Central memory CD4-positive, alpha-beta T cell (primary cell): ENCODE measurements at places on chromosomes 6 and 20.

DNA sequence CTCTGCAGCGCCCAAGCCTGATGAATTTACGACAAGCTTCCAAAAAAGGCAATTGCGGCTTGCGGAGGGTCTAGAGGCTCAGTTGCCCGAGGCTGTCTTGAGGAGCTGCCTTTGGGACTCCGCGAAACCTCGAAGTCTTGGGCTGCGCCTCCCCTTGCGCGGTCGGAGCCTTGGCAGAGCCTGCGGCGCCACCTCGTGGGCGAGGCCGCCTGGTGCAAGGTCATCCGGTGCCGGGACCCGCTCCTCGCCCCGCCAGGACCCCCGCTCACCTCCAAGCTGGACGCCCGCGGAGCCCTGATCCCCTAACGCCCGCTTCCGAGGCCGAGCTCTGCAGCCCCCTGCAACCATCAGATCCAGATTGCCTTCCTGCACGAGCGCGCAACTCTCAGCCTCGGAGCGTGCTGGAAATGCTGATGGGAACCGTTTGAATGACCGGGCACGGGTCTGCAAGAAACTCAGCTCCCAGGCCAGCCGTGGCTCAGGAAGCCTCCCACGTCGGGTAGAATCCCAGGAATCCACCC, 14.9 kb upstream of the FAM210B start:
- no peak for DNase-seq

GRCh38 chr6:90403489-90404381, 107.1 kb upstream of the BACH2 start:
- no peak for DNase-seq

GRCh38 chr20:23265226-23265625, 85.4 kb upstream of the NXT1 start:
- no peak for DNase-seq

DNA sequence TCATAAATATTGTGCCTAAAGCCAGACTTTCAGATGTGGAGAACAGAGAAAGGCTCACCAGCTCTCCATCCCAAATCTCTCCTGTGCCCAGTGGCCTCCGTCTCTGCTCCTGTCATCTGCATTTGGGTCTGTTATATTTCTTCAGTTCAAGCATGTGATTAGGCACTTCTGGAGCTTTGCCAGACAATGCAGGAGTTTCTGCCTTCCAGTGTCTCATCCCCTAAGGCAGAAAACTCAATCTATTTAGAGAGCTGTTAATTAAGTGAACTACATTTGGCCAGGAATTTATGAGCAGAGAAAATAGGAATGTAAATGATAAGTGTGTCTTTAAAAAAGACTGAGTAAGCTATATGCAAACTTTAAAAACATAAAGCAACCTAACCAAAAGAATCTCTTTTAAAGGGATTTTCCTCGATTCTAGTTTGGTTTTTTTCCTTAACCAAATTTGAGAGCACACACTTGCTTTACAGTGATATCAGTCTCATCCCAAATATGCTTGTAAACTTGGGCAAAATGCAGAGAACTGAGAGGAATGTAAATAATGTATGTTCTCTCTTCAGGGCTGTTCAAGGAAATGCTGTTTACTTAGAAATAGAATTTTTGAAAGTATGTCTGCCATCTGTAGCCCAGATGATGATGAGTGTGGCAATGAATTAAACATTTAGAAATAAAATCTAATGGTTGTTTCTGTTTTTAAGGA, 113.9 kb downstream of the ELOVL4 start:
- no peak for DNase-seq

DNA sequence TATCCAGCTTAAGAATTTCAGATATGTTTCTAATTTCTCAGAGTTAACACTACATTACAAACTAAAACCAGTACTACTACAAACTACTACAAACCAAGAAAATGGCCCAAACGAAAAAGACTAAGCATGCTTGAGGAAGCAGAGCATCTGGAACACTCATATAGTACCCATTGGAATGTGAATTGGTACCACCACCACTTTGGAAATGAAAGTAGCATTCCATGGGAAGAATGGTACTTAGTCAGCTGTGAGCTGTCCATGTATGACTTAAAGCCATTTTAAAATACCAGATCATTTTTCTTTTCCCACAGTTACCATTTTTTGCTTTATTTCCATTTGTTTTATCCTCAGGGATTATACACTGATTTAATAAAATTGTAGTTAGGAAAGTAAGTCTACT, 30.5 kb downstream of the FBXO9 start:
- no peak for DNase-seq

DNA sequence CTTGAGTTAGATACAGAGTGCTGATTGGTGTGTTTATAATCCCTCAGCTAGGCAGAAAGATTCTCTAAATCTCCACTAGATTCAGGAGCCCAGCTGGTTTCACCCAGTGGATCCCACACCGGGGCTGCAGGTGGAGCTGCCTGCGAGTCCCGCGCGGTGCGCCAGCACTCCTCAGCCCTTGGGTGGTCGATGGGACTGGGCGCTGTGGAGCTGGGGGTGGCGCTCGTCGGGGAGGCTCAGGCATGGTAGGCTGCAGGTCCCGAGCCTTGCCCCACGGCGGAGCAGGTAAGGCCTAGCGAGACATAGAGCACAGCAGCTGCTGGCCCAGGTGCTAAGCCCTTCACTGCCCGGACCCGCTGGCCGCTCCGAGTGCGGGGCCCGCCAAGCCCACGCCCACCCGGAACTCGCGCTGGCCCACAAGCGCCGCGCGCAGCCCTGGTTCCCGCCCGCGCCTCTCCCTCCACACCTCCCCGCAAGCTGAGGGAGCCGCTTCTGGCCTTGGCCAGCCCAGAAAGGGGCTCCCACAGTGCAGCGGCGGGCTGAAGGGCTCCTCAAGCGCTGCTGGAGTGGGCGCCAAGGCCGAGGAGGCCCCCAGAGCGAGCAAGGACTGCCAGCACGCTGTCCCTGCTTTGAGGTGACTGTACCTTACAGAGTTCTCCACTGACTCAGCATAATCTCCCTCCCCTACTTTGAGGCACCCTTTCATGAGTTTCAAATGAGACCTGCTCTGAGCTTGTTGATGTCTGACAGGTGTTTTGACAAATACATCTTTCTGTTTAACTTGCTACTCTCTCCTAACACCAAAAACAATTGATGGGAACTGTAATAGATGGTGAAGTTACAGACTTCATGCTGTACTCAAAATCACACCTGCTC, 3.9 kb upstream of the SSR1 start:
- no peak for DNase-seq

DNA sequence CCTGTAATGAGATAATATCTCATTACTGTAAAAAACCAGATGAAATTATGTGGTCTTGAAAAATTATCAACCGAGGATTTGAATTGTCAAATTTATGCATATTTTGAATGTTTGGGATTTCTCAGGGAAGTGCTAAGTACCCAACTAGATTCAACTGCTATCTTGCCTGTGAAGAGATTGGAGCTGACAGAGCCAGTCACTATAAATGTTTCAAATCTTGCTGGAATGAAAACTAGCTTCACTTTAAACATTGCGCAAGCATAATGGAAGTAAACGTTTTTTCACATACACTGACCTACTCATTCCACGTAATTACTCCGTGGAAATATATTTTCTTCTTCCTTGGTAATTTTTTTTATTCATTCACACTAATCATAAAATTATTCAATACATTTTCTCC, 46.7 kb downstream of the TMEM170B start:
- no peak for DNase-seq

- DNase-seq = no peak
Observed at GRCh38 chr6:136173519-136174507, 76.3 kb downstream of the MTFR2 start.

GRCh38 chr6:22838345-22838744, 269.0 kb downstream of the HDGFL1 start:
- no peak for DNase-seq
